Thyroid gland (tissue), 4 donors: ENCODE measurements at places on chromosomes 2 and 18.

- DNase-seq, result no peak
Observed at GRCh38 chr2:27960237-27960912, 69.8 kb downstream of the BABAM2 start.

GRCh38 chr2:129709001-129709955 is 270.2 kb upstream of the RAB6C start:
- no peak for DNase-seq

DNA sequence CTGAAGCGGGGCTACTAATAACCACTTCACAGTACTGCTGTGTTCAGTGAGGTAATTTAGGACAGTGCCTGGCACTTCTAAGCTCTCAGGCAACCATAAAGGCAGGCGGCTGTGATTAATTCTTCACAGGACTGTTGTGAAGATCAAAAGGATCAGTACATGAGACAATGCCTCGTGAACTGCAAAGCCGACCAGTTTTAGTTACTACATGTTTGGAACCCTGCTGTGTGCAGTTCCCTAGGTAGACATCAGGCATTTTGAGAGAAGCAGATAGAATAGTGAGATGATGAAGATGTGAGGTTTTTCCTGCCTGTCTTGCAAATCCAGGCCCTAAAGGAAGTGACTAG is 19.1 kb downstream of the EFHD1 start:
- no peak for DNase-seq

DNA sequence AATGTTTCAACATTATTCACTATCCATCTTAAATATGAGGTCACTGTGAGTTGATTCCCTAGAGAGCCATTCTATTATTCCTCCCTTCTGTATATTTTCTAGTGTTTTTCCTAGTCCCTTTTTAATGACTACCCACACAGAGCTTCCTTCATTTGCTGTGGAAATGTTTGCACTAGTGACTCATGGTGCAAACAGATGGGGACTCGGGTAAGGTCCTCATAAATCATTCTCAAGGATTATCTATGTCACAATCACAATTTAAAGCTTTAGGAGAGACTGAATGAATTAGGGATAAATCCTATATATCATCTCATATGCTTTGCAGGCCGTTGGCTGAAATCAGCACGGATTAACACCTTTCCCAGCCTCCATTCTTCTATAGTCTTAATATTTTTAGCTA is 159.6 kb downstream of the DCC start:
- no peak for DNase-seq

DNA sequence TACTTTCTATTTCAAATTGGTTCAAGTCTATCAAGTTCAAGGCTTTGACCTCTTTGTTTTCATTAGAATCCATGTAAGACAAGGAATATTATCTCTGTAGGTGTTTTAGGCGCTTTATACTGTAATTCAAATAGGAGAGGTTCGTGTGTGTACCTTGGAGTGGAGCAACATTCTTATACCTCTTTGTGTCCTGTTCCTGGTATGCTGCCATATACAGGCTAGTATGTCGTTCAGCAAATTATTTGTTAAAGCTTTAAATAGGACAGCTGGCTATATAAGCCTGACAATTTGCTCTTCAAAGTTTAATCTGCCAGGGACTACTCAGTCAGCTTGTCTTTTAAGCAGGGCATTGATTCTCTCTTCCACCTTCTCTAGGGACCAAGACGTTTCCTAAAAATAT is 31.1 kb upstream of the SPAG16 start:
- DNase-seq, result no peak

DNA sequence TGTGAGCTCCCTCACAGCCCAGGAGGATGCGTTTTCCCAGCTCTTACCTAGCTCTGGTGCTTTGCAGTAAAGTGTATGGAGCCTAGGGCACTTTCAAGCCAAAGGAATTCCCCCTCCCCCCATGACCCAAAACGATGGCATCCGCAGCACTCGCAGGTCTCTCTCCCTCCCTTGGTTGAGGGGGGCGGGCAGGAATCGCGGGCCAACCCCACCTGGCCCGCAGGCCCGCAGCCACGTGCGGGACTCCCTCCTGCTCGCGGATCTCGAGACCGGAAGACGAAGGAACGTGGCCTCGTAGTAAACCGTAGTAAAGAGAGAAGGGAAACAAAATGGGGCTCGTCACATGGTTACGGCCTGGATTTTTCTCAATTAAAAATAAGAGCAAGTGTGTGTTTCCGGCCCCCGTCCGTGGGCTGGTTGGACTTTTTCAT is 8.5 kb downstream of the IRS1 start:
- no peak for DNase-seq
